ENCODE measurements at places on chromosomes 2 and 18.

- no peak for DNase-seq
Observed at GRCh38 chr2:15142069-15142689, 419.0 kb downstream of the NBAS start.

DNA sequence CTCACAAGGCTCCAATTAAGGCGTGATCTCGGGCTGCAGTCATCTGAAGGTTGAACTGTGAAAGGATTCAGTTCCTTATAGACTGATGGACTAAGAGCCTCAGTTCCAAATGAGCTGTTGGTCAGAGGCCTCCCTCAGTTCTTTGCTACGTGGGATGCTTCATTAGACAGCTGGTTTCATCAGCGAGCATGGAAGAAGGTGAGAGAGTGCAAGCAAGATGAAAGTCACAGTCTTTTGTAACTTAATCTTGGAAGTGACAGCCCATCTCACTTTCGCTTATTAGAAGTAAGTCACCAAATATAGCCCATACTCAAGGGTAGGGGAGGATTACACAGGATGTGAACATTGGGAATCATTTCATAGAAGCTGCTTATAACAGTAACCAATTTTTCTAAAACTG lies 26.8 kb downstream of the PPP1CB start:
- no peak for DNase-seq

DNA sequence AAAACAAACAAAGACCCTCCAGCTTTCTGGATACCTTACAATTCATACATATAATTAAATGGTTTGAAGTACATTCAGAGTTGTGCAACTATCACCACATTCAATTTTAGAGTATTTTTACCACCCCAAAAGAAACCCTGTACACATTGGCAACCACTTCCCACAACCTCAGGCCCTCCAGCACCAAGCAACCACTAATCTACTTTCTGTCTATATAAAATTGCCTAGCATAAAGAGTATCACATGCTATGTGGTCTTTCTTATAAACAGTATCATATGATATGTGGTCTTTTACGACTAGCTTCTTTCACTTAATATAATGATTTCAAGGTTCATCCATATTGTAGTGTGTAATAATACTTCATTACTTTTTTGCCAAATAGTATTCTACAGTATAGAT lies 7.3 kb downstream of the IER3IP1 start:
- DNase-seq, result no peak

GRCh38 chr2:86492048-86492453 lies 50.9 kb downstream of the KDM3A start:
- no peak for DNase-seq

GRCh38 chr2:100518801-100519200 lies 44.0 kb upstream of the PDCL3 start:
- DNase-seq, result no peak

- DNase-seq, result no peak
Observed at GRCh38 chr2:73291093-73291460, 2.3 kb downstream of the EGR4 start.

DNA sequence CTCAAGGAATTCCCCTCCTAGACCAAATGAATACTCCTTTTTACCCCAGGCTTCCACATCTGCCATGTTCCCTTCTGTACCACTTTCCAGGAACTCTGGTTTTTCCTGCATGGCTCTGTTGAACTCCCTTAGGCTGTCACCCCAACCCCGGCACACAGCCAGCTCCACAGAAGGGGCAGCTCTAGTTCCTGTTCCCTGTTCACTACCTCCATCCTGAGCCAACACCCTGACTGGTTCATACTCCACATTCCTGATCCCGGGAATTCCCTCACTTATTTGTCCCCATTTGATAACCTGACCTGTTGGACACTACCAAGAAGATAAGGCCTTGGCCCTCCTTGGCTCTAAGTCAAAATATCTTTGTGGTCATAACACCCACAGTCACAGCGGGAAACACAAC lies 280.9 kb upstream of the RAB6C start:
- no peak for DNase-seq

DNA sequence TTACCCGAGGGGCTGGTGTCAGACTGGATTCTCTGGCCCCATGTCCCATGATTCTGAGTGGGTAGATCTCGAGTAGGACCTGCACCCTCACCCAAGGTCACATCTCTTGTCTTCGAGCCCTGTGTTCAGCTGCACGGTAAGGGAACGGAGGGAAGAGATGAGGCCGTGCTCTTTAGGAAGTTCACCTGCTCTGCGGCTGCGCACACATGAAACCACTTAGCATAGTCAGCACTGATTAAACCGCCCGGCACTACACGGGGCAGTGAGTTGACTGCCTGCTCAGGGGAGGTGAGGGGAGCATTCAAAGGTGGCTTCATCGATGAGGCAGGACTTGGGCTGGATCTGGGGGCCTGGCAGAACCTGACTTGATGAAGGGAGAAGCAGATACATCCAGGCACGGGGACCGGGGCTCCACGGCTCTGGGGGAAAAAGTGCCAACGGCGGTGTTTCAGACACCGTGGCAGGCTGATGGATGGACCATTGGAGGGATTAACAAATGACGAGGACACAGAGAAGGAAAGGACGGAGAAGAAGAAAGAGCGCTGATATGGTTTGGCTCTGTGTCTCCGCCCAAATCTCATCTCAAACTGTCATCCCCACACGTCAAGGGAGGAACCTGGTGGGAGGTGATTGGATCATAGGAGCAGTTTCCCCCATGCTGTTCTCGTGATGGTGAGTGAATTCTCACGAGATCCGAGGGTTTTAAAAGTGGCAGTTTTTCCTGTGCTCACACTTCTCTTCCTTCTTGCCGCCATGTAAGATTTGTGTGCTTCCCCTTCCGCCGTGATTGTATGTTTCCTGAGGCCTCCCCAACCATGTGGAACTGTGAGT lies 248.6 kb downstream of the CYP26B1 start:
- DNase-seq, result no peak

DNA sequence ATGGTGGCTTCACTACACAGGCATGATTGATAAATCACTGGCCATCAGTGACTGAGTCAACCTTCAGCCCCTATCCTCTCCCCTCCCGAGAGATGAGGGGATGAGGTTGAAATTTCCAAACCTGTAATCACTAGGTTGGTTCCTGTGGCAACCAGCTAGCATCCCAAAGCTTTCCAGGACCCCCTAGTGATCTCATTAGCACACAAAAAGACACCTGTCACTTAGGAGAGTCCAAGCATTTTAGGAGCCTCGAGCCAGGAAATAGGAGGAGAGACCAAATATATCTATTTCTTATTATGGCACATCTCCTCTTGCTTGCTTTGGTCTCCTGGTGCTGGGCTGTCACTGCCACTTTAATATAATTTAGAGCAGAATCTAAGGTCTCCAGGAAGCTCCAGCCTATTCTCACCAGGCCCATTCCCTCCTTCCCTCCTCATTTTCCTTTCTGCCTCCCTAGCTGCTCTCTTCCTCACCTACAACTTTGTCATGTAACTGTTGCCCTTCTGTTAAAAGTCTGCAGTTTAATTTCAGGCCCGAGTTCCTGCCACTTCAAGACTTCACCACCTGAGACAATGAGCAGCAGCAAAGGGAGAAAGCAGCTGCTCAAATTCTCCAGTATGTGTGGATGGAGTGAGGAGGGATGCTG lies 33.2 kb upstream of the NAB1 start:
- DNase-seq, result no peak

DNA sequence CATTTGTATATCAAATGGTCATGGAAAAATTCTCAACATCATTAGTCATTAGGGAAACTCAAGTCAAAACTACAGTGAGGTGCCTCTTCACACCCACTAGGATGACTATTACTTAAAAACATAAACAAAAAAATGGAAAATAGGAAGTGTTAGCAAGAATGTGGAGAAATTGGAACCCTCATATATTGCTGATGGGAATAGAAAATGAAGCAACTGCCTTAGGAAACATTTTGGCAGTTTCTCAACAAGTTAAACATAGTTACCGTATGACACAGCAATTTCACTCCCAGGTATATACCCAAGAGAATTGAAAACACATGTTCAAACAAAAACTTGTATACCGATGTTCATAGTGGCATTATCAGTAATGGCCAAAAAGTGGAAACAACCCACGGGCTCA lies 18.1 kb upstream of the CYP26B1 start:
- DNase-seq, result no peak

- peak; percentile 46 for DNase-seq
Observed at GRCh38 chr2:86441882-86442641, 891 bp downstream of the KDM3A start.

- DNase-seq, result no peak
Observed at GRCh38 chr2:223909001-223909741, 36.0 kb downstream of the WDFY1 start.

DNA sequence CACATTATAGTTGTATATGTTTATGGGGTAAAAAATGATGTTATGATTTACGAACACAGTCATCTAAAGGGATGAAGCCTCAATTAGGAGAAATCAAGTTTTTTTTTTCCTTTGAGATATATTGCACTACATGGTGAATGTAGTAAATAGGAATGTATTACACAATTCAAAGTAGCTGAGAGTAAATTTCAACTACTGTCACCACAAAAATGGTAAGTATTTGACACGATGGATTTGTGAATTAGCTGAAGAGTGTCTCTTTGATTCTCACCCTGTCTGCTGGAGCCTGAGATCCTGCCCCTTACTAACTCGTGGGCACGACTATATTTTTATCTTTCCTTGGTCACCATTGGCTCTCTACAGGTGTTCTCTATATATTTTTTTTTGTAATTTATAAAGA lies 540.4 kb upstream of the DSEL start:
- DNase-seq, result no peak
